ENCODE measurements at places on chromosomes 7 and 10.

DNA sequence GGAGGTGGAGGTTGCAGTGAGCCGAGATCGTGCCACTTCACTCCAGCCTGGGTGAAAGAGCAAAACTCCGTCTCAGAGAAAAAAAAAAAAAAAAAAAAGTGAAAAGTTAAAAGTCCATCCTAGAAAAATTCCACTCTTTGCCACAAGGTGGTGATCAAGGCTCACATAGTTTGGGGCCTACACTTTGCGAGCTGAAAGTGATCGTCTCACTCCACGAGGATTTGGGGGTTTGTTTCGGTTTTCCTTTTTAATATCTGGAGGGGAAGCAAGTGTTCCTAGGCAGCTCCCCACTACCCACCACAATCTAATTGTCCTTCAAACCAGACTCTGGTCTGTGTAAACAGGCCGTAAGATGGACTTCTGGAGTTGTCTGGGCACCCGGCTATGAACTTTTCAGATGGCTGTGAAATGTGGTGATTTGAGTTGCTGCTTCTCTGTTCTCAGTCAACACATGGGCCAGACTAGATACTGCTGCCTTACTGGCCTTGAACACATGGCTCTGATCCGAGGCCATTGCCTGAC lies 27.1 kb downstream of the PRLHR start:
- DNase-seq = peak; percentile 72

GRCh38 chr10:105010411-105011121 lies 369.5 kb downstream of the SORCS3 start:
- DNase-seq = no peak

- DNase-seq = no peak
These were observed 35.3 kb upstream of the ADD3 start for GRCh38 chr10:109972372-109973001.

DNA sequence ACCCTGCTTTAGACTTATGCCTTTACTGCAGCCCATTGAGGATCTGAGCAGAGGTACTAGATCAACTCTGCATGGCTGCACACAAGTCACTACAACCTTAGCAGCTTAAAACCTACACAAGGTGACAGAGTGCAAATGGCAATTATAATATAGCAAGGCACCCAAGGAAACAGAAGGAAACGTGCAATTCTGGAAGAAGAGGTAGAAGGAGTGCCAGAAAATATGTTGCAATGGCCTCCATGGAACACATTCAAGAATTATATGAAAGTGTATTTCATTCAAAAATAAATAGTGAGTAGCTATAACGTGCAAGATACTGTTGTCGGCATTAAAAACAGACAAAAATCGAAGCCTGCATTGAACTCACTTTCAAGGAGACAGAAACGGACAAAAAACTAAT lies 2.9 kb upstream of the AKR1C8 start:
- DNase-seq = no peak

- no peak for DNase-seq
These were observed 252.2 kb upstream of the HABP2 start for GRCh38 chr10:113300617-113301016.
